ENCODE measurements at places on chromosomes 11 and 22. TPM values are rescaled to one million over a fixed set of nuclear protein-coding genes. Genes with fewer than 3 reads are reported as not detected.

DNA sequence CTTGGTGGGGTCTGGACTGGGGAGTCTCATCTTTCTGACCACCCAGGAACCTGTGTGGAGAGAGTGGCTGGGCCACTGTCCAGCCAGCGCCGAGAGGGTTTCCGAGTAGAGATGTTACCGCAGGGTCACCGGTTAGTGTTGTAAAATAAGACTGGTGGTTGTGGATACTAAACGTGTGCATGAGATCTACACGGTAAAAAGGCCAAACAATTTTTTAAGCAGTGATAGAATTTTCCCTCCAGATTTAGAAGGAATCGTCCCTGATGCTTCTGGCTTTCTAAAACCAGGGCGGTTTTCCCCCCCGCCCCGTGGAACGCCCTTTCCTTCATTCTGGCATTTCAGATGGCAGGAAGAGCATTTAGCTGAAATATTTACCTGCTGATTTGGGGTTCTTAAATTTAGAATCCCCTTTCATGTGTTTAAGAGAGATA lies 72.6 kb upstream of the PPARA start:
- DNase-seq: peak; percentile 60

- DNase-seq: no peak
Observed at GRCh38 chr11:59705294-59705693, 8.4 kb downstream of the OR10V1 start.

The TSPAN18 gene
- 8.2 TPM for total RNA-seq

The DGCR2 gene
- total RNA-seq: 59.7 TPM

The ANGPTL5 gene
- not detected for total RNA-seq

The OR5T2 gene
- total RNA-seq: not detected

Data from uterus (tissue), 4 donors.